NCI-H510A treated with DMSO at 0.1 percent for 48 hours (cell line): ENCODE measurements at places on chromosomes 1 and 21.

DNA sequence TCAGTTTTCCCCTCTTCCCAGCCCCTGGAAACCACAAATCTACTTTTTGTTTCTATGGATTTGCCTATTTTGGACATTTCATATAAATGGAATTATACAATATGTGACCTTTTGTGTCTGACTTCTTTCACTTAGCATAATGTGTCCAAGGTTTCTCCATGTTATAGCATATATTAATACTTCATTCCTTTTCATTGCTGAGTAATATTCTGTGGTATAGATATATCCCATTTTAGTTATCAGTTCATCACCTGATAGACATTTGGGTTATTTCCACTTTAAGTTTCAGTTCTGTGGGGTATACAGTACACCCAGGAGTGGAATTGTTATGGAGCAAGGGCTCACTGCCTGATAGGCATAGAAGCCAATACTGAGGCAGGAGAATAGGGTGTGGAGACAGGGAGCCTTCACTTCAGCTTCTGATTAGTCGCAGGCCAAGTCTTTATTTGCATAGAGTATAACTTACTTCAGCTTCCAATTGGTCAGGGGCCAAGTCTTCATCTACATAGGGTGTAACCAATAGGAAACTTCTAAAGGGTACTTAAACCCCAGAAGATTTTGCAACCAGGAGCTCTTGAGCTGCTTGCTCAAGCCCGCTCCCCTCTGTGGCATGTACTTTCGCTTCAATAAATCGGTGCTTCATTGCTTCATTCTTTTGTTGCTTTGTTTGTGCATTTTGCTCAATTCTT is 8.3 kb upstream of the NVL start:
- no peak for DNase-seq

DNA sequence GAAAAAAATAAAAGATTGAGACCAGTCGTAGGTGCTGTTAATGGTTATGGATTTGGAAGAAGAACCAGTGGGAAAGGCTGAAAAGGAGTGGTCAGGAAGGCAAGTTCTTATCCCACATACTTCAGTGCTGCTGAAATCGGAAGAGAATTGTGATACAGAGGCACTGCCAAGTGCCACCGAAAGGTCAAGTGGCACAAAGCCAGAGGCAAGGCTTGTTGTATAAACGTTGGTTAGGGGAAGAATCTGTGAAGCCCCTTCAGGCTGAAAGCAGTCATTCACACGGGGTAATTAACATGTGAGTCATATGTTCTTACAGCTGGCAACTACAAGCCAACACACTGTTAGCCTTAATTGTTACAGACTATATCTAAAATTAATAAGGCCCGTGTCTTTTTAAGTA is 48.8 kb downstream of the ZBTB40 start:
- DNase-seq: peak; percentile 28

- DNase-seq: peak; percentile 28
Measured at GRCh38 chr1:196377811-196378210, 230.4 kb downstream of the KCNT2 start.

DNA sequence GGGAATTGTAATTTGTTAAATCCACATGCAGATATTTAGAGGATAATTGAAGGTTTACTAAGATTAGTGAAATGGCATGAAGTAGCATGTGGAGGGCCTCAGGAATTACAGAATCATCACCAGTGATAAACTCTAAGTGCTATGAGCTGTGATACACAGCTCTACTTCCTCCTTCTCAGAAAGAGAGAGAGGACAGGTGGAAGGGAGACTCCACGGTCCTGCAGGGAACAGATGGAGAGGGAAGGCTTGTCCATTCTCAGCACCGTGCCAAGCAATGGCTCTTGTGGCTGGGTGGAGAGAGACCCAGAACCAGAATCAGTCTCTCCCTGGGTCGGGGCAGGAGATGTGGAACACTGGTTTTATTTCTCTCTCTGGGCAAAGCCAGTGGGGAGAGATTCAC is 27.8 kb upstream of the LYPD8 start:
- no peak for DNase-seq

- DNase-seq: peak; percentile 64
Measured at GRCh38 chr21:37546949-37547614, 180.5 kb downstream of the DYRK1A start.

GRCh38 chr1:33050221-33051076 is 13.8 kb upstream of the AK2 start:
- no peak for DNase-seq

- no peak for DNase-seq
Measured at GRCh38 chr1:77744576-77744975, 15.1 kb downstream of the USP33 start.

DNA sequence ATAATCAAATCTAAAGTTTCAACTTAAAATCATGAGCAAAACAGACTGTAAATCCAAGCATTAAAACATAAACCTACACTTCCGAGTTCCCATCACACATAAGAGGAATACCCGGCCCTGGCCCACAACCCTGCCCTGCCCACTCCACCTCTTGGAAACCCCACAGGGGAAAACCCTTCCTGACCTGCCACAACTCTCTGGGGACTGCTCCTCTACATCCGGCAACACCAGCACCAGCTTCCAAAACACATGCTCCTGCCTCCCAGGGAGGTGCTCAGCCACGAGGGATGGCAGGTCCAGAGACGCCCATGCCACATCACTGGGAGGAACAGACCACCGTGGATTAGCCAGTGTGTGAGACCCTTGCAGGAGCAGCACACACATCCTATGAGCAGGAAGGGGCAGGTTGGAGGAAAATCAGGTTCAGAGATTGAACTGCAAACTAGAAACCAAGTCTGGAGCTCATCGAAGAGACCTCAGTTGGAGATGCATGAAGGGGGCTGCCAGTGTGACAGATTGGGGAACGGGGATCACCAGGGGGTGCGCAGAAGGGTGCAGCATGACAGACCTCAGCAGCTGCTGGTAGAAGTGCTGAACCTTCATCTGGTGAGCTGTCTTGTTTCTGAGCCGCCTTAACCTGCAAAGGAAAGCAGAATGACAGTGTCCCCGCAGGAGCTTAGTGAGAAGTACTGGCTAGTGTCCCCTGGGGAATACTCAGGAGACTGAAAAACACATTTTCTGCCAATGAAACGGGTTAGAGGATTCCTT is 25.8 kb upstream of the LSS start:
- no peak for DNase-seq

- DNase-seq: no peak
Measured at GRCh38 chr21:38538353-38538752, 40.1 kb upstream of the ERG start.

DNA sequence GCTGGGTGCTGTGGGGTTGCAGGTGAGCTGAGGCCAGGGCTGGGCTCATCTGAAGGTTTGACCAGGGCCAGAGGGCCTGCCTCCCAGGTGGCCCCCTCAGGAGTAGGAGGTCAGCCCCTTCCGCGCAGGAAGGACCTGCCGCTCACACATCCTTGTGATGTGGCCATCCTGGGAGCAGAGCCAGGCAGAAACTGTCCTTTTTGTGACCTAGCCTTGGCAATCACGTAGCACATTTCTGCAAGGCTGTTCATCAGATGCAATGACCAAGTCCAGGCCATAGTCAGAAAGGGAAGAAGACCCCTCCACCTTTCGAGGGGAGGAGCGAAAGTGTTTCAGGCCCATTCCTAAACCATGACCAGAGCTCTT is 55.5 kb upstream of the TRAPPC10 start:
- DNase-seq: no peak

GRCh38 chr21:35204125-35204524 is 155.0 kb upstream of the RUNX1 start:
- no peak for DNase-seq

DNA sequence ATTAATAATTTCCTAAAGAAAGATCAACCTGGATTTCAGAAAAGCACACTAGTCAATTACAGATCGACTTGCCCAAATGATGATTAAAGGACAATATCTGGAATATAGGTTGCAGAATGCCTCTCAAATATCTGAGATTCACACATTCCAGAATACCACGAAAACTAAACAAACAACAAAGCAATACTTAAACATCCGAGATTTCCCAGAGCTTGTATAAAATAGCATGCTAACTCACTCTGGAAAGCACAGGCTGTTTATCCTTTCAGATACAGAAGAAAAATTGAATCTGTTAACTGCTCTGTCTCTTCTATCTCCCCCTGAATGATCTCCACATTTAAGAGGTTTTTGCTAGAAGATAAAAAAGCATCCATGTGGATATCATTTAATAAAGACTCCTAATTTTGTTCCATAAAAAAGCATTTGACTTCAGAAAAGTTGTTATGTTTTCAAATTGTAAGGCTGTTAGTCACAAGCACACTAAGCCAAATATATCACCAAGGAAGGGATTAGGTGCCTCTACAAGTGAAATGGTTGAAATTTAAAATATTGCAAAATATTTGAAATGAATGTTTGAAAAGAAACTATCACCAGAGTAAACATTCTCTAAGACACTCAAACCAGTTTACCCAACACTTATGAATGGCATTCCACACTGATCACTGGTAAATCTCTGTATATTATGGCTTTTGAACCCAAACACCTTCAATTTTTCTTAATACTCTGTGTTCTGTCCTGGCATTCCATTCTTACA is 865.1 kb upstream of the ADAMTS5 start:
- no peak for DNase-seq

GRCh38 chr1:27662707-27663393 is 9.1 kb downstream of the IFI6 start:
- DNase-seq: peak; percentile 73

GRCh38 chr1:22611530-22611947 is 24.9 kb upstream of the C1QA start:
- DNase-seq: no peak

GRCh38 chr1:7930645-7931445 is 9.8 kb downstream of the TNFRSF9 start:
- DNase-seq: no peak

DNA sequence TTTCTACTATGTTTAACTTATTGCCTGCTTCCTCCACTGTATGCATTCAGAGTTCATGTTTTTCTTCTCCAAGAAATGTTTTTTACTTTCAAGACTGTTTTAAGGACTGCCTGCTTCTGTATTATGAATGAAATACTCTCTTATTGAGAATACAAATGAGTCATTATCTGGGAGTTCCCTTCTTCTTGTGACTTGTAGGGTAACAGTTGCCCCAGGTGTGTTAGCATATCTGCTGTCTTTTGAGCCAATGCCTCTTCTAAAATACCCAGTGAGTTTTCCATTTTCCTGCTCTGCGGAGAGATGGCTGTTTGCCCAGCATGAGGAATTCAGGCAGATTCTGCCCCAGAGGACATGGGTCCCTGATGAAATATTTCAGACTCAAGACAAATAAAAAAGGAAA is 34.1 kb upstream of the ST6GALNAC5 start:
- DNase-seq: no peak

DNA sequence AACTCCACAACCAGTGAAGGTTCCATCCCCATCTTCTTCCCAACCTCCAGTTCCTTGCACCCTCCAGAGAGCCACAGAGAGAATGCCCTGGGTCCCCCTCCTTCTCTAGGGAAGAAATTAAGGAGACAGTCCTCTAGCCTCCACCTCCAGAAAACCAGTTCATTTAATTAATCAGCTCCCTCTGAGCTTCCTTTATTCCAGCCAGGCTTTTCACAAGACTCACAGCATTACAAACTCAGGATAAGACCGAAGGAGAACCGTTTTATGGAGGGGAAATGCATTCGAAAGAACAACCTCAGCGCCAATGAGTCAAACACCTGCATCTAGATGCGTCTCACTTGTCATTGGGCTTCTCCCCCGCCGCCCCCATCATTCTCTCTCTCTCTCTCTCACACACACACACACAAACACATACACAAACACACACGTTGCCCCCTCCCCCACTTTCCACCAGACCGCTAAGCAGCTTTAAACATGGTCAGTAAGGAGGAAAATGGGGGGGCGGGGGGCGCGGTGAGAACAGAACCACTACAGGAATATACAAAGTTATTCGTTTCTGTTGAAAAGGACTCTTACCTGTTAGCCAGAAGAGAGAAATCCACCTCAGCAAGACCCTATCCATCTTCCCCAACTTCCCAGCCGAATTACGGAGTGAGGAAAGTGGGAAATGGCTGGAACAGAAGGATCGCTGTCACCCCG is 544 bp downstream of the ILDR2 start:
- peak; percentile 40 for DNase-seq

DNA sequence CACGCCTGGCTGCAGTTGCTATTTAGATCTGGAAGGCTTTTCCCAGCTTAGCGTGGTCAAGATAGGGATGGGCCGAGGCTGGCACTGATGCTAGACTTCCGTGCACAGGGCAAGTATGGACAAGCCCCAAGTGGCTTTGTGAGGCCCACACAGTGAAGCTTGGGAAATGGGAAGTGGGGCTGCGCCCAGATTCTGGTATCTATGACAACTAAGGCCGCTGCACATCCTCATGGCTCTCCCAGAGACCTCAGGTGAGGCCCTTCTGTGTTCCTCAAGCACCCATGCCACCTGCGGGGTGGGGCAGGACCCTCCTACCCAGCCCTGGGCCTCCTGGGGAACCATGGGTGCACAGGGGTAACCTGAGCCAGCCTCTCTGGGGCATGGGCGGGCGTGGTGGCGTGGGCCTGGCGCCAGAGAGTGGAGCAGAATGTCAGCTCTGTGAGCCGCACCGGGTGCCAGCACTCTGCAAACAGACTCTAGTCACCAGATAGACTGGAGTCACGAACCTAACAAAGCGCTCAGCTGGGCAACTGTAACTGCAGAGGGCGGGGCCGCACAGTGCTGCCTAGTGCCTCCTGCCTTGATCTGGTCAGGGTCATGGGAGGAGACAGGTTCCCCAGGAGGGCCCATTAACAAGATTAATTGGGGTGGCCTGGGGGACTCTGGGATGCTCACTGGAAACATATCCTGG is 46.4 kb downstream of the ELF3 start:
- DNase-seq: peak; percentile 98

DNA sequence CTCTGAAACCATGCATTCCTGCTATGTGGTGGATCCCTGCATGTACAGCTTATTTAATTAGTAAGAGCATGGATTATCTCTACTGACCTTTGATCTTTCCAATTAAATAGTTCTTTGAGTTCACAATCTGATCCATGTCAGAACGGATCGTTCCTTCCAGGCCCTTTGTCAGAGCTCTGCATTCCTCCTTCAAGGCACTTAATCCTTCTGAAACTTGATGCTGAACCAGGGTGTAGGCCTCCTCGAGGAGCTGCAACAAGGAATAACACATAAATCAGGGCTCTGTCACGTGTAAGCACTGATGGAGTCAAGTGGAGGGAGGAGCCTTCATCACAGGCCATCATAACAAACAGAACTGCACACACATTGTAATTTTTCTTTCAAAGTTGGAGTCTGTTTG is 68.4 kb upstream of the EDEM3 start:
- DNase-seq: peak; percentile 32

GRCh38 chr1:161973924-161974845 is 49.5 kb downstream of the OLFML2B start:
- no peak for DNase-seq

GRCh38 chr1:8423692-8424538 is 106.0 kb downstream of the SLC45A1 start:
- peak; percentile 92 for DNase-seq

- DNase-seq: no peak
Measured at GRCh38 chr1:50262436-50262835, 153.7 kb downstream of the ELAVL4 start.
